Suppressor macrophage treated with lipopolysaccharide for 4 hours (primary cell): ENCODE measurements at places on chromosomes 11 and 22.

DNA sequence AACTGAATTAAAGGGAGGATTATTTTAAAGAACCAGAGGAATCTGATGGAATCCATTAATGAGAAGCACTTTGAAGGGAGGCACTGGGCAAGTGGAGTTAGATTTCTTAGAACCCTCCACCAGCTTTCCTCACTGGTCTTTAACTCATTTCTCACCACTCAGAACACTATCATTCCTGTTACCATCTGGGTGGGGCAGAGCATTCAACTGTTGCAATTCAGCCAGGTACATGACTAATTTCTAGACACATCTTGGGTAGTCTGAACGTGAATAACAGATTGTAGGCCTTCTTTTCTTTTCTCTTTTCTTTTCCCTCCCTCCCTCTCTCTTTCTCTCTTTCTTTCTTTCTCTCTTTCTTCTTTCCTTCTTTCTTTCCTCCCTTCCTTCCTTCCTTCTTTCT lies 15.5 kb upstream of the MMP1 start:
- DNase-seq, result no peak

- no peak for DNase-seq
Observed at GRCh38 chr11:103471546-103471945, 362.3 kb downstream of the DYNC2H1 start.

GRCh38 chr11:131633921-131634715 lies 263.7 kb downstream of the NTM start:
- DNase-seq, result no peak

DNA sequence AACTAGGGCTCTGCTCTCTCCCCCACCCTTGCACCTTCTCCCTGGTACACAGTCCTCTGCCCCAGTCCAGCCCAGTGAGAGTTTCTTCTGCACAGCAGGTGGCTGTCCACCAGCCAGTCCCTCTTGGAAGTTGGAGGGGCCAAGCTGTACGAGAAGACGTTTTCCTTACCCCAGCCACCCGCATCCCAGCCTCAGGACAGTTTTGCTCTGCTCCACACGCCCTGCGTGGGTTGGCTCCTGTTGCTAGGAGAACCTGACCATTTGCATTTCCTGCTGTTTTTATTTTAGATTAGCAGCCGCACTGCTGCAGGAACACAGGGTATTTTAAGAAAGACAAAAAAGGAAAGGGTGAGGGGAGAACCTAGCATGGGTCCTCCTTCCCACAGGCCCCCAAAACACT lies 17.6 kb upstream of the NRGN start:
- DNase-seq, result no peak

DNA sequence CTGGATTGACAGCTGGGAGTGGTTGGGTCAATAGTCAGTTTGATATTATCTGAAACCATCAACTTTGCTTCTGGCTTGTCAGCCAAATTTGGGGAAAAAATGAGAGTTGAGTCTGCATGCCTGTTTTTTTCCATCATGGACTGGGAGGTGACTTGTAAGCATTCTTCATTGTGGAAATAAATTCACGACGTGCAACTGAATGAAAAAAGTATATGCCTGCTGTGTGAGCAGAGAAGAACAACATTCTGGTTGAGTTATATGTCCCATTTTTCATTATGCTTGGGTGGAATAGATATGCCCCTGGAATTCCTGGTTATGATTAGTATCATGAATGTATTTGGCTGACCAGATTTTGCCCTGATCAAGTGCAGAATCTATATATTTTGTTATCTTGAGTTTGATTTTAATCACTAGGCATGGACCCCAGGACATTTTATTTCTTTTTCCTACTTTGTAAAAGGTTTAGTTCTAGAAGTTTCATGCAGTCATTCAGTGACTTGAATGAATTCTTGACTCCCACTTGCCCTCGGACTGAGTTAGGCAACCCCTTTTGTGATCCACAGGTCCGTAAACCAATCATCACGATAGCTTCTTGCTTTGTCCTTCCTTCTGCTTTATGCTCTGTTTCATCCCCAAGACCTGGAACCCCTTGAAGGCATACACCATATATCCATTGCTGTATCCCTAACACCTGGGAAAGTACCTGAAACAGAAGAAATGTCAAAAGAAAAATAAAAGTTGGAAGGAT lies 205.8 kb downstream of the NAV2 start:
- no peak for DNase-seq

GRCh38 chr11:67605231-67606011 lies 1.3 kb upstream of the NDUFV1 start:
- no peak for DNase-seq

GRCh38 chr11:9574622-9575259 lies 1.3 kb downstream of the WEE1 start:
- DNase-seq, result peak; percentile 30

- DNase-seq, result no peak
Observed at GRCh38 chr11:27173545-27173944, 132.9 kb downstream of the BBOX1 start.

DNA sequence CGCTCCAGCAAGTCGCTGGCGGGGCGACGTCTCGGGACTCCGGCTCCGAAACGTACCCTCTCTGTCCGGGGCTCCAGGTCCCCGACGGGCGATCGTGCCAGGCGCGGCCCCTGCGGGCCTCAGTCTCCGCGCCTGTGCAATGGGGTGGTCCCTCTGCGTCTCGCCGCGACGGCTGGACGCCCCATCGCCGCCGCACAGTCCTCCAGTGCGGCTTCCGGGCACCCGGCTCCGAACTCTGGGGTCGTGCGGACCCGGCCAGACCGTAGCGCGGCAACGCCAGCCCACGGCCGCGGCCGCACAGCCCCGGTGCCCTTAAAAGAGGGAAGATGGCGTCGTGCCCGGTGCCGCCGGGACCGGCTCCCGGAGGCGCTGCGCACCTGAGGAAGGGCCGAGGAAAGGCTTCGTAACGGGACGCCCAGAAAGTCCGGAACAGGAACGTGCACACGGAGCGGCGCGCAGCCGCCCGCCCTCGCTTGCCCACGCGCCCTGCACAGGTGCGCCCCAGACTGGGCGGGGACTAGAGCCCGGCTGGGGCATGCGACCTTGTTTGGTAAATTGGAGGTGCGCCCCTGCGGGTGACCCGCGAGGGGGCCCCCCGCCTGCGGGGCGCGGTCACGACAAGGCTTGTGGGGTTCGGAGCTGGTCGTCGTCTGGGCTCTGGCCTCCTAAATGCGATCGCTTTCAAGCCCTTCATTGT lies 525 bp downstream of the BIK start:
- DNase-seq, result no peak

DNA sequence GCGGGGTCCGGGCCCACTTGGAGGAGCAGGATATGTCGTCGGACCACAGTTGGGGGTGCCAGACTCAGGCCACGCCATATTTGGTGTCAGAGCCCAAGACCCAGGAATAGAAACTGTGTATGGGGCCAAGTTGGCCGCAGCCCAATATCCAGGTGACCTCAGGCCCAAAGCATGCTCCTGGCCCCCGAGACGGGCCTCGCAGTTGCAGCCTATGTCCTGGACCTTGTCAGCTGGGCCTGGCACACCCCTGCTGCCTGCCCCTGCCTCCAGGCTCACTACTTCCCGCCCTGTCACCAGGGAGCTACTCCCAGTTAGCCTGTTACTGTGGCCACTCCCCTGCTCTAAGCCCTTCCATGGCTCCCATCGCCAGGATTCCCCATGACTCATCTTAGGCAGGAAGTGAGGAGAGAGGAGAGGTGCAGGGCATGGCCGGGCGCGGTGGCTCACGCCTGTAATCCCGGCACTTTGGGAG lies 23.1 kb downstream of the A4GALT start:
- no peak for DNase-seq

DNA sequence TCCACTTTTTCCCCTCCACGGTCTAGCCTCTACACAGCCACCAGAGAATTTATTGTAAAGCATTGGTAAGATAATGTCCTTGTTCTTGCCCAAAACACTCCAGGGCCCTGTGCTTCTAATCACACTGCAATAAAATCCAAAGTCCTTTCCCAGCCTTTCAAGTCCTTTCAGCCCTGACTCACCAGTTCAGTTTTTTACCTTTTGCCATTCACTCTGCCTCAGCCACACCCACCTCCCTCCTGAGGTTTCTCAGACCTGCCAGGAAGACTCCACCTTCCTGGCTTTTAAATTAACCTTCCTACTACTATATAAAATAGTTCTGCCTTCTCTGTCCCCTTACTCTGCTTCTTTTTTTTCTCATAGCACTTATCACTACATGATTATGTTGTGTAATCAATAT lies 91.0 kb upstream of the ARHGAP32 start:
- DNase-seq, result no peak

DNA sequence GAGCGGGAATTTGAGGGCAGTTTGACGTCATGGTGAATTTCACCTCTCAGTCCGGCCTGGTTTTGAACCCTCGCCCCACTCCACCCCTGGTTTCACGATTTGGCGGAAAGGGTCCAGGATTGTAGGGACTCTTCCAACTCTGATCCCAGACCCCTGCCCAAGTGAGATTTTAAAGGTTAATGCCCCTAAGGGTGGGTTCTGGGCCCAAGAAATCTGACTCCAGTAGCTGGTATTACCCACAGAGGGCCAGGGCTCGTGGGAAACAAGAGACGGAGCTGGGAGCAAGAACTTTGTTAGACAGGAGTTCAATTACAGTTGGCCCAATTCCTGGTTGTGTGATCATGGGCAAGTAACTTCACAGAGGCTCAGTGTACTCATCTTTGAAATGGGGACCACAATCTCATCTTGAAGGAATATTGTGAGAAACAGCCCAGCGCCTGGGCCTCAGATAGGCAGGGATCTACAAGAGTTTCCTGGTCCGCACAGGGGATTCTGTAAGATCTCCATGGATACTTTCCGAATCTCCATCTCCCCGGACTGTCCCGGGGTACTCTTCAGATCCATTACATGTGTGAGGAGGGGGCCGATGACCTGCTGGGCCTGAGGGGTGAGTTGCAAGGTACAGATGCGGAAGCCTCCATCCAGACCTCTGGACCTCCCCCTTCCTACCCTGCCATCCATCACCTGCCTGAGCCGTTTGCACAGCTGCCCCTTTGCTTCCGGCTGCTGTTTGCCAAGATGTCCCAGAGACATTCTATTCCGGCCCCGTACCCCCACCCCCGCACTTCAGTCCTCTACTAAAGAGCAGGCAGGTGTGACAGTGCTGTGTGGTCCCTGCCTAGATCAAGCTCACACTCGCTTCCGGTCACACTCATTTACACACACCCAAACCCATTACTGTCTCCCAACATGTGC lies 687 bp upstream of the CALCA start:
- DNase-seq, result no peak

GRCh38 chr11:44750551-44751465 lies 24.0 kb downstream of the TSPAN18 start:
- no peak for DNase-seq

GRCh38 chr11:44380009-44380313 lies 70.0 kb upstream of the ALX4 start:
- DNase-seq, result no peak
